NCI-H748 treated with DMSO at 0.1 percent for 48 hours (cell line): ENCODE measurements at places on chromosomes 5 and 9.
A peak's percentile ranks its signal among the peaks of the same experiment; 100 is the strongest.

DNA sequence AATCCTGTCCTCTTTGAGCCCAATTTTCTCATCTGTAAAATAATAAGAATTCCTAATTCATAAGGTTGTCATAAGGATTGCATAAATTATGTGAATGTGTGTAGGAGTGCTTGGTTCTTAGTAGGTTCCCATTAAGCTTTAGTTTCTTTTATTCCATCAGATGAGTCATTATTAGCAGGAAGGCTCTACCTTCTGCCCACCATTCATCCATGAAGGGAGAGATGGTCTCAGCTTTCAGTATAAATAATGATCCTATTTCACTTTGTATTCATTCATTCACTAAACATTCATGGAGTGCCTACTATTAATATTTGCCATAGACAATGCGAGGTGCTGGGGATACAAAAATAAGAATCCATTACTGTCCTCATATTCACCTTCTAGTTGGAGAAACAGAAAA is 3.0 kb downstream of the CMYA5 start:
- no peak for DNase-seq

GRCh38 chr9:122276096-122276495 is 11.4 kb downstream of the MRRF start:
- DNase-seq: no peak

DNA sequence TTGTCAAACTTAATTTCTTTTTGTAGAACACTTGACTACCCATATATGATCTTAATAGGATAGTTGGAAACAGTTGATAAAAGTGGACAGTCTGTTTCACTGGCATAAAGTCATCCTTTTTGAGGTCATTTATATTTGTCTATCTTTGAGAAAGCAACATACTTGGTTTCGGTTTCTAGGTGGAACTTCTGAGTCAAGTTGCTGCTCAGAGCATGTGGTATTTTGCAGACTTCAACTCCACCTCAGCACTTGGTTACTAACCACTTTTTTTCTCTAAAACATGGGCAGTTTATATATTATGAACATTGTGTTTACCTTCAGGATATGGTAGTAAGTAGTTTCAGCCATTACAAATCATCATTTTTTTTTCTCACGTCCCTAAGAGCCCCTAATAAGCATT is 1749.0 kb upstream of the C9orf72 start:
- DNase-seq: no peak

DNA sequence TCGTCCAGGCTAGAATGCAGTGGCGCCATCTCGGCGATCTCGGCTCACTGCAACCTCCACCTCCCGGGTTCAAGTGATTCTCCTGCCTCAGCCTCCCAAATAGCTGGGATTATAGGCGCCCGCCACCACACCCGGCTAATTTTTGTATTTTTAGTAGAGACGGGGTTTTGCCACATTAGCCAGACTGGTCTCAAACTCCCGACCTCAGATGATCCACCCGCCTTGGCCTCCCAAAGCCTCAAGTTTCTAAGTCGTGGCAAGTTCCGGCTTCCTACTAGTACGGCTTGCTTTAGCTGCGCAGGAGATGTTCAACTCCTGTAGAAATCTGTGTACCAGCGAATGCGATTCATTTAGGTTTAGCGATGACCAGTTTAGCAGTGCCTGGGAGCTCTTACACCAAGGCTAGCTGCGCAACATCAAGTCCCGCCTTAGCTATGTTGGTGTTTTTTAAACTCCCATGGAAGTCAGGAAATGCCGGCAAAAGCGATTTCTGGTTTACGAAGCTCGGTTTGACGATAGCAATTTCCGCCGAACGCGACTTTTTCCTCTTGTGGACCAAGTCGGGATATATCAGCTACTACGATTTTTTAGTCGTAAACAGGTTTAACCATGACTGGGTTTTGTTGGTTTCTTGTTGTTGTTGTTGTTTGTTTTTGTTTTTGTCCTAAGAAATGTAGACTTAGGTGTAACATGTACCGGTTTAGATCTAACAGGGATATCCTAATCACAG is 46.4 kb downstream of the ANXA2R start:
- no peak for DNase-seq

GRCh38 chr9:36576866-36577265 is 4.2 kb downstream of the MELK start:
- DNase-seq: no peak

DNA sequence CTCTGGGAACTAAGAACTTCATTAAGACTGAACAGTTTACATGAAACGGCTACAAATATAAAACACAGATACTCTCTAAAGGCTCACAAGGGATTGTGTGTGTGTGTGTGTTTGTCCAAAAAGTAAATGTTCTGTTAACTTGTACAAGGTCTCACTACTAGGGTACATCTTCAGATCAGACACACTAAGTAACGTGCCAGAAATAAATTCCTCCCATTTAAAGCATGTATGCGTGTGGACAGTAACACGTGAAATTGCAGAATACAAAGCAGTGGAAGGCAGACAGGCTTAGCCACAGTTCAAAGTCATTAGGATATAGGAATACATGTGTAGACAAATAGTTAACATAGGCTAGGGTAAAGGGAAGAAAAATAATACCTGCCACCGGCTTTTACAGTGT is 1.8 kb downstream of the BNC2 start:
- DNase-seq: no peak

GRCh38 chr9:99392986-99393385 is 170.9 kb downstream of the SEC61B start:
- no peak for DNase-seq

GRCh38 chr5:163460562-163461171 is at the start of gene HMMR:
Gene HMMR, plus strand, starts transcription at chr5:163460632. Its CDS starts 61 bp downstream, at chr5:163460693.
- peak; percentile 77 for DNase-seq

GRCh38 chr5:124906339-124907097 is 160.1 kb upstream of the ZNF608 start:
- peak; percentile 62 for DNase-seq

- no peak for DNase-seq
Observed at GRCh38 chr9:126986506-126986951, 71.9 kb downstream of the RALGPS1 start.

GRCh38 chr5:159765760-159766517 is 150.3 kb upstream of the ADRA1B start:
- no peak for DNase-seq

- no peak for DNase-seq
Observed at GRCh38 chr9:99249619-99250018, 27.5 kb downstream of the SEC61B start.

- peak; percentile 85 for DNase-seq
Observed at GRCh38 chr9:125758986-125759763, 12.0 kb downstream of the PBX3 start.

GRCh38 chr9:136808075-136808805 is 492 bp downstream of the RABL6 start:
- DNase-seq: no peak

DNA sequence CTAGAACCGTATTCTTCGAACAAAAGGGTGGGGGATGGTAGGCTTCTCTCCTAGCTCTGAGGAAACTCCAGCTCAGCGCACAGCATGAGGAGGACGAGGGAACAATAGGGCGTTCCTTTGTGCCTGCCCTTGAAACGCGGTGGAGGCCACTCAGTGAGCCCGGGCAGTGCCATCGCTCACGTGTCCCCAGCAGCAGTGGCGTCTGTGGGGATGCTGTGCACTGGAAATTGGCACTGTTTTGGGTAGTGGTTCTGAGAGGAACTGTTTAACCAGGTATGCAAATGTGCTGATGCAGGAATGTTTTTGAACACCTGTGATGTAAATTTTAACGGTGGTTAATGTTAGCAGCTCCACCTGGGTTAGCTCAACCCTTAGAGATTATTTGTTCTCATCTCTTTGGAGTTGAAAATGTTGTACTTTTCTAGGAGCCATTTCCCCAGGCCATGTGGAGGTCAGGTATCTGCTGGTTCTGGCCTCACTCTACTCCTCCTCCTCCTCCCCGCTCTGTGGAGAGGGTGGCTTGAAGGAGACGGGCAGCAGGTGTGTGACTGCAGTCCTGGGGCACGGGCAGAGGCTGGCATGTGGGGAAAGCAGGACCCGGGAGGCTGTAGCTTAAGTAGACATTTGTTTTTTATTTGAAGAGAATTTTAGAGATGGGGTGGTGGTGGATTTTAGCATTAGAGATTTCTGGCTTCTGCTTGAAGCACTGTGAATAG is 48.3 kb downstream of the EHMT1 start:
- no peak for DNase-seq

DNA sequence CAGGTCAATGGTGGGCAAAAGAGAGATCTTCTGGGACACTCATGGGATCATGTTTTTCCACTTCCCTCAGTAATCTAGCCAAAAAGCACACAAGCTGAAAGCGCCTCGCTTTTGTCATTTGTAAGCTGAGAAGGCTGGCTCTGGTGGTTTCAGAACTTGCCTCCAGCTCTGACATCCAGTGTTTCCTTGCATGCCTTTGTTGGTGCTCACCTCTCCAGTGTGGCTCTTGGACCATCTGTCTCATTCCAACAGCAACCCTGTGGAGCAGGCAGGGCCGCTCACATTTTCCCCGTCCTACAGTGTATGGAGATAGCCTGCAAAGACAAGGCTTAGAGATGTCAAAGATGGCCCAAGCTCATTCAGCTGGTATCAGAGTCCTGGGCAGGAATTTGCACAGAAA is 160.8 kb upstream of the KLF4 start:
- no peak for DNase-seq

DNA sequence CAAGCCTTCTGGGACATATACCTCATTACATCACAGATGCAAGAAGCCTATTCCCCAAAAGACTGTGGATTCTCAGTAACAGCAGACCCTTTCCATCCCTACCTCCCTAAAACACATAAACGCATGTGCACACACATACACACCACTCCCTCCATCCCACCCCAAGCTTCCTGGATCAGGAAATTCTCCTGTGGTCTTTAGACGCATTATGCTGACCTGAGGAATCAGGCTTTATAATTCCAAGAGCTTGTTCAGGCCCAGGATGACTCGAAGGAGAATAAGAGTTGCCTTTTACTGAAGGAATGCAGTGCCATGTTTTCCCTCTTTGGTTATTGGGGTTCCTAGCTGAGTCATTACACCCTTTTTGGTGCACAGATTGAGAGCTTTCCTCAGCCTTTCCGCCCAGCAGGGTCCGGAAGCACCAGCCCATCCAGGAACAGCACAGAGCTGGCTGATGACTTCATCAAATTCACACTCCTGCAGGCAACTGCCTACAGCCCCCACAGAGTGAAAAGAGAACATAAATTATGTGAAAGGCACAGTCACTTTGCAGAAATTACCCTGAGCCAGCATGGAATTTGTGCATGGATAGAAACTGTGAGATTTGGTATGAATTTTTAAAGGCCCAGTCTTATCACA is 385.0 kb upstream of the TRPC7 start:
- DNase-seq: no peak

GRCh38 chr9:88065619-88066018 is 72.7 kb downstream of the SPATA31C2 start:
- DNase-seq: no peak

DNA sequence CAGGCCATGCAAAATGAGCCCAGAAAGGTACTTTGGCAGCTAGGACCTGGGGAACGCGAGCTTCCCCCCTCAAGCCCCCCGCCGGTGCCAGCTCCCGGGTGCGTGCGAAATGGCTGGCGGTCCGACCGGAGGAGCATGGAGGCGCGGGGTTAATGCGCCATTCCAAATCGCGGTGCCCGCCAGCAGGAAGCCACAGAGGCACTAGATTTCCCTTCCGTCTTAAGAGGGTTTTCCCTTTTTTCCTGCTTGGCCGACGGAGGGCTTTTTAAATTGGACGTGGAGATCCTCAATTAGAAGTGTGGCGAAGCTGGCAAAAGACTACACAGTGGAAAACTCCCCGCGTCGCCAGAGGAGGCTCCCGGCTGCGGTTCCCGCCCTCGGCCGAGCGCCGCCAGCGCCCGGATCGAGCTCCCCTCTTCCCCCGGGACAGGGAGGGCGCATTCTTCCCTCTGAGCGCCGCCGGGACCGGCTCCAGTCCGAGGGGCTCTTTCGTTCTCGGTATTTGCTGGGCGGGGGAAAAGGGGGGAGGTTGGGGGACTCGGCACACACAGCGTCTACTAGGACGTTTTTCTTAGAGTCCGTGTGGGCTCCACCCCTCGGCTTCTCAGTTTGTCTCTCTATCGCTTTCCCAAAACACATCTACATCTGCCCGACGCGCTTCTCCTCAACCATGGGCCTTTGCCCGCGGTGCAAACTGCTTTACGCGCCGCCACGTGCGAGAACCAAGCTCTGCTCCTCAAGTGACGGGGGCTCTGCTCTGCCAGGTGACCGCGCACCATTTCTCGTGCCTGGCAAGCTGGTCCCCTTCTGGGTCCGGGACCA is 3.0 kb downstream of the GDNF start:
- DNase-seq: no peak

DNA sequence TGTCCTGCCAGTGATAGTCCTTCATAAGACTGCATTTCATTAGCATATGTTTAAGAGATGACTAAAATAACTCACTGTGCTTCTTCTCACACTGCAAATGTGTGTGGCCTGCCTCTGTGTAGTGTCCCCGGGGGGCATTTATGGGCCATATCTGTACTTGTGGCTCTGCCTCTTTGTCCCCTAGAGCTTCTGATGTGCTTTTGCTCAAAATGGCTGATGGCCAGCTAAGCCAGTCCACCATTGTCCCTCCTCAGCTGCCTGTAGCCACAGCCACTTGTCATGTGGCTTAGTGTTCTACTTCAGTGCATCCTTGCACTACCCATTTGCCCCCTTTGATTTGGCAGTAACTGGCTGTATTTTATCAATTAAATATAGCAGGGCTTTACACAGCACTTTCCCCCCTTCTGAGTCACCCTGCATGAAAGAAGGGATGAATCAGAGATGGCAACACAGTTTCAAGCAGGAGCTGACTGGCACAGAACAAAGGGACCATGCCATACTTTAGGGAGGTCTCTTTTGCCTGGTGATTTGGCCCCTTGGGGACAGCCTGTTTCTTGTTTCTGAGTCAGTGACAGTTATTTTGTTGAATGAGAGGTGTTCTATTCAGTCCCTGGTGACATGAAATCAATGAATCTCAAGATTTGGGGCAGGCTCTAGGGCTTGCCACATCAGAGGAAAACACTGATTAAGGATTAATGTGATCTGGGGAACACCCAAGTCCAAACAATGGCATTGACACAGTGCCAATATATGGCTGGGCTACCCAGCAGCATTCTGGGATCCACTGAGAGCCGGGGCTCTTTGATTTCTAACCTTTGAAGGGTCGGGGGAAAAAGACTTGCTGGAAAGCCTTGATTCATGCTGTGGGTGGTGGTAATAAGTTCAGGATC is 245.5 kb downstream of the SMARCA2 start:
- no peak for DNase-seq

DNA sequence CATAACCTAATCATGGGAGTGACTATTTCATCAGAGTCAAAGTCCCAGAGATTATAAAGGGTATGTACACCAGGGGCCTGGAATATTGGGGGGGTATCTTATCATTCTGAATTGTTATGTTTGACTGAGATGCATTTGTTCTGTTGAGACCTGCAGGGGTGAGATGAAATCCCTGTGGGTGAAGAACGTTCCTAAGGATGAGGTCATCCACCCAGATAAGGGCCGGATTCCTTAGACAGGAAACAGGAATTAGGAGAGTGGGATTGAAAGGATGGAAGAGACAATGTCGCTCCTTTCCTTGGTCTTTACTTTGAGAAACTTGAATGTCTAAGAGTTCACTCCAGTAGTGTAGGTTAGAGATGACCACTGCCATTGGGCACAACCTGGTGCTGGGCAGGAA is 54.7 kb downstream of the GAS1 start:
- no peak for DNase-seq

DNA sequence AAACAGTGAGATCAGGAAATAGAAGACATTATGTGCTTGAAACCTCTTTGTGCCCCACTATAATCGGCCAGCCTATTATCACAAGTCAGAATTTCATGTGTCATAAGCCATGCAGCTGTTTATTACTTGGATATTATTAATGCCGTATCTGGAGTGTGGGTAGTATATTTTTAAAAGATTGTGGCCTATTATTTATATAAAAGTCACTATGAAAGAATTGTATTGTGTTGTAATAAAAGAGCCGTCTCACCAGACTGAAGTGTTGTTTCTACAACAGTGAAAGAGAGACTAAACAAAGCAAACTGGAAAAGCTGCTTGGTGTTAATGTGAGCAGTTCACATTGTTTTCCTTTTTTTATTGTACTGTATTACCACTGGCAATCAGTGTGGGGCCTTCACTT is 449.1 kb downstream of the PSAT1 start:
- DNase-seq: peak; percentile 76
